ENCODE measurements at places on chromosomes 6 and 20. TPM values are rescaled to one million over a fixed set of nuclear protein-coding genes. Genes with fewer than 3 reads are reported as not detected.

DNA sequence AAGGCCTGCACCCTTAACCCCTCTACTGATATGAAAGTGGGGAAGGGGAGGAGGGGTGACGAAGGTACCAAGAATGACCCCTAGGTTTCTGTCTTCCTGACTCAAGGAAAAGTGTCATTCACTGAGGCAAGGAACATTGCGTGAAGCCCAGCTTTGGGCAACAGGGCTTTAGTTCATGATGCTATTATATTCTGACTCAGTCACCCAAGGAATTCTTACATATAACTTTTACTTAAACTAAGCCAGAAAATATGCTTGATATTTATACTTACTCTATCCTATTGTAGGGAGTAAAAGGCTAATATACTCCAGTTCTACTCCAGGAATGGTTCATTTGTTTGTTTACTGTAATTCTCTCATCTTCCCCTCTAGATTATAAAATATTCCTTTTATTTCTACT is 60.5 kb downstream of the DOP1A start:
- no peak for DNase-seq

- no peak for DNase-seq
These were observed 160.3 kb downstream of the EDN1 start for GRCh38 chr6:12450467-12450866.

GRCh38 chr20:4673371-4674001 is 48.2 kb upstream of the PRND start:
- DNase-seq, result no peak

- no peak for DNase-seq
These were observed 19.3 kb upstream of the WFDC2 start for GRCh38 chr20:45450097-45450818.

DNA sequence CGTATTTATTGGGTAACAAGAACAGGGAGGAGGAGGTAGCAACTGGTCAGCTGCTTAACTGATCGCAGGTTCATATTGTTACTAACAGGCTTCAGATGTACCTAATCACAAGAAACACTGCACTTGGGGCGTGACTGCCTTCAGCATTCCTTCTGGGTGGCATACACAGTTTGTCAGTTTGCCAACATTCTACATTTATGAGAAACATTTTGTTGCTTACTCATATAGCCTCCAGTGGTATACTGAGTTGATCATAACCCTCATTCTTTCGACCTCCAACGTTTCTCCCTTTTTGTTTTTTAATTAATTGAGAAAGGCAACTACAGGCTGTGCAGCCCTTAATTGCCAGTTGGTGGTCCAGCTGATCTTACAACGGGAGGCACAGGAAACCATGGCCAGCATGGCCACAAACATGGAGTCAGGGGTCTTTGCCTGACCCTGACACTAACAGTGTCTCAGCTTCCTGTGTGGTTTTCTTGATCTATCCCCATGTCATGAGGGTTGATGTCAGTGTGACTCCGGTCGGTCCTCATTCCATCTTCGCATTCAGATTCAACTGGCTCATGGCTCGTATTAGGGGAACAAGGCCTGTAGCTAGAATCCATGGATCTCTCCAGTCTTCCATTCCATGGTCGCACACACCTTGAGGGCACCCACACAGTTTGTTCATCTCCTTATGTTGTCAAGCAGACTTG is 9.4 kb downstream of the EPB41L2 start:
- DNase-seq, result no peak

DNA sequence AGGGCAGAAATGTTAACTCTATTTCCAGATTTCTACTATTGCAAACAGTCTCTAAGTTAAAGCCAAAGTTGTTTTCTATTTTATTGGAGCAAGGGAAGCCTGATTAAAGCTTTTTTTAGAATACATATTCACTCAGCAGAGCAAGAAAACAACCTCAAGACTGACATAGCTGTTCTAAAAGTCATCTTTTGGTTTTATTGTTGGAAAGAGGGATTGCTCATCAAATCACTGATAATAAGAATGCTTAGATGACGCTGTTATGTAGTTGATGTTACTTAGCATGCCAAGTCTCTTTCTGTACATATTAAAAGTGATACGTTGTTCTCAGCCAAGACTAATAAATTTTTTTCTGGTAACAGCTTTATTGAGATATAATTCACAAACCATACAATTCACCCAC is 172.6 kb upstream of the LAMA2 start:
- DNase-seq, result no peak

Gene ZNF334
- total RNA-seq, result 5.0 TPM

Data from osteoblast (primary cell).